ENCODE measurements at places on chromosomes 3 and 15.

GRCh38 chr3:47314056-47314764 is 31.5 kb downstream of the KLHL18 start:
- no peak for DNase-seq

GRCh38 chr3:160545504-160545871 is 19.9 kb downstream of the KPNA4 start:
- DNase-seq, result no peak

DNA sequence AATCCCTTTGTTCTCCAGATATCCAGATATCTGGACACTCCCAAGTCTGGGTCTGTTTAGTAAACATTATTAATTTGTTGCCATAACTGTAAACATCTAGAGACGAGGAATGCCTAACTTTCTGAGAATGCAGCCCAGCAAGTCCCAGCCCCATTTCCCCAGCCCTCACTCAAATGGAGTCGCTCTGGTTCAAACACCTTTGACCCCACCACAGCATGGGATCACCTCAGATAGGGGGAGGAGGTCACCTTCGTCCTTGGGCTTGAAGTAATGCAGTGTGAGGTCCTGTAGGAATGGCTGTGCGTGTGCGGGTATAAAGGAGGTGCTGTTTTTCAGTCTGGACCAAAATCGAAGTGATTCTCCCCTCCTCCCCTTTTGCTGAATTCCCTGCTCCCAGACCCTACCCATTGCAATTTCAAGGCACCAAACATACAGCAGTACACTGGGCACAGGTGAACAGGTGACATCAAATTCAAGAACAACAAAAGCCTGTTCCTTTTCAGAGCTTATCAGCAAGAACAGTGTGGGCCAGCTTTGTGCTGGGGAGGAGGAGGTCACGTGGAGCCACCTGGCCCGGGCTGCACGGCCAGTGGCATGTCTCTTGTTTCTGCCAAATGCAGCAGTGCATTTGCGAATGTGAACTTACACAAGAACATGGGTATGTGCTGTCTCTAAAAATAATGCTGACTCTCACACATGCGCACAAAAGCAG is 57.5 kb upstream of the TRPM1 start:
- DNase-seq, result no peak

- no peak for DNase-seq
Observed at GRCh38 chr3:45547764-45548680, 46.5 kb upstream of the LIMD1 start.

- DNase-seq, result no peak
Observed at GRCh38 chr3:20280257-20280656, 94.3 kb upstream of the SGO1 start.

DNA sequence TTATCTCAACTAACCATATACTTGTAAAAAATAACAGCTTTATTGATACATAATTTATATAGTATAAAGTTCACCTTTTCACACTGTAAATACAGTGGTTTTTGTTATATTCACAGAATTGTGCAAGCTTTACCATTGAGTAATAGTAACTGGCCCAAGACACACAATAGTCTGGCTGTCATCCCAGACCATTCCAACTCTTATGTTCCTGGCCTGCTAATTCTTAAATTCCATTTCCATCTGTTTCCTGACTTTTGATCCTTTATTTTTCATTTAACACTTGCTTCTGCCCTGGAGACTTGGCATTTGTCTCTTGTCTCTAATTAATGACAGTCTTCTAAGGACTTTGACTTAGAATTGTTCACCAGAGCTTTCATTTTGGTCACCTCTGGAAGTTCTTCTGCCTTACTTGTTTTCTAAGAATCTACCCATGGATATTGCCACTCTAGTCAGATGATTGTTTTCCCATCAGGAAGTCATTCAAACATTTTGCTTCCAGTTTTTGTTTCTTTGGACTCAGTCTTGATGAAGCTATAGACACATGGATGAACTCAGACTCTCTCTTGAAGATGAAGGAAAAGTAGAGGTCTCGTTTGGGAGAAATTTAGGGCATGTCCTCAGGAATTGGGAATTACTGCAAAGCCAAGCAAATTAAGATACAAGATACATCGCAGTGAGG is 27.2 kb upstream of the PLSCR4 start:
- DNase-seq, result no peak

Measured in urothelium cell line (cell line).